Heart right ventricle (tissue), 16 donors: ENCODE measurements at places on chromosomes 11 and 22.
A peak's percentile ranks its signal among the peaks of the same experiment; 100 is the strongest.

DNA sequence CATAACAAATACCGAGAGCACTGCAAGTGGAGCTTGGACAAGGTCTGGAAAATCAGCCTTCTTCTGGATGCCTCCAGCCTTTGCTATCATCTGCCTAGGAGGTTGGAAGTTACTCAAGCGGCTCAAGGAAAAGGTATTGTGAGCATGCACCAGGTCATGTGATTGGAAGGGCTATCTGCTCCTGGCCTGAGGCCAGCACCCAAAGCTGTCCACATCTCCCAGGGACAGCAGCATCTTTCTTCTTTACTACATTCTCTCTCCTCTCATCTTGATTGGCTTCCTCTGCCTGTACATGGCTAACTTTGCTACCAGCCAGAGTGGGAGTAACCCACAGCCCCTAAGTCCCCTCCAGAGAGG, 44.2 kb upstream of the AMPD3 start:
- no peaks in the 10 kb centered on the region for H3K36me3 ChIP-seq
- DNase-seq: no peak
- peaks cover 43% of the 10 kb centered on the region for H3K4me1 ChIP-seq
- H3K27ac ChIP-seq: no peak overlapping the region
- no peaks in the 10 kb centered on the region for H3K27me3 ChIP-seq

DNA sequence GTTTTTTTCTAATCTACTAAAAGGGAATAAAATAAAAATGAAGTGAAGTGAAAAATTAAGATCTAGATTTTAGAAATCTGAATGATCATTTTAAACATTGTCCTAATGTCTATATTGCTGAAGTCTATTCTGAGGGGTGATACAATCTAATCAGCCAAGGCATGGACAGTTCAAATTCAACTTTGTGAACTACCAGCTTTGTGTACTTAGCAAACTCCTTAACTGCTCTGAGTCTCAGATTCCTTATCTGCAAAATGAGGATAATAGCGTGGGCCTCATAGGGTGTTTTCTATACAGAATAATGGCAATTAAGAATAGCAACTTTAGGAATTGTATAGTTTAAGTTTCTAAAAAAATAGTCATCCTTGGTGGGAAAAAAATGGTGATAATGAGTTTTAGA, 31.4 kb downstream of the FAR1 start:
- no peak overlapping the region for H3K27ac ChIP-seq
- no peak for DNase-seq
- H3K4me3 ChIP-seq: no peak overlapping the region
- no peaks in the 10 kb centered on the region for H3K27me3 ChIP-seq

- H3K27ac ChIP-seq: no peak overlapping the region
- H3K36me3 ChIP-seq: no peaks in the 10 kb centered on the region
- no peaks in the 10 kb centered on the region for H3K27me3 ChIP-seq
- H3K4me3 ChIP-seq: no peak overlapping the region
- no peaks in the 10 kb centered on the region for H3K4me1 ChIP-seq
- no peak for DNase-seq
These were observed 52.6 kb downstream of the IGSF9B start for GRCh38 chr11:133903875-133904817.

DNA sequence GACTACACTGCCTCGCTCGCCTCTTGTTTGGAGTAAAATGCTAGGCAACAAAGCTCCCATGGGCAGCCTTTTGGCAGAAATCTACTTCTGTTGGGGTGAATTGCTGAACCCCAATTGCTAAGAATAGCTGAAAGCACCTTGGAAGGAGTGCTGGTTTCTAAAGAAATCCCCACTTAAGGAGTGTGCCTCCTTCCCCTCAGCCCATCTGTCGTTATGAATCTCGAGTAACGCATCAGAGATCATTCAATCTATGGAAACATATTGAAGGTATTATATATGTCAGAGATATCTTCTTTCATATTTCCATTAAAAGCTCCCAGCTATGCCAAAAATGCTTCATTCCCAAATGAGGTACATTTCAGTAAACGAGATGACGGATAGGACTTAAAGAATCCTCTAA, 229.6 kb upstream of the BLID start:
- no peaks in the 10 kb centered on the region for H3K27me3 ChIP-seq
- no peaks in the 10 kb centered on the region for H3K36me3 ChIP-seq
- H3K4me1 ChIP-seq: peaks cover 9% of the 10 kb centered on the region

- no peak overlapping the region for H3K27ac ChIP-seq
- H3K4me3 ChIP-seq: no peak overlapping the region
- DNase-seq: no peak
- no peaks in the 10 kb centered on the region for H3K27me3 ChIP-seq
- H3K4me1 ChIP-seq: peaks cover 35% of the 10 kb centered on the region
- H3K36me3 ChIP-seq: no peaks in the 10 kb centered on the region
These were observed 148.5 kb downstream of the NAV2 start for GRCh38 chr11:19861171-19861570.

GRCh38 chr11:104451197-104451893, 287.4 kb upstream of the PDGFD start:
- H3K36me3 ChIP-seq: no peaks in the 10 kb centered on the region
- no peak overlapping the region for H3K4me3 ChIP-seq
- DNase-seq: peak; percentile 57

DNA sequence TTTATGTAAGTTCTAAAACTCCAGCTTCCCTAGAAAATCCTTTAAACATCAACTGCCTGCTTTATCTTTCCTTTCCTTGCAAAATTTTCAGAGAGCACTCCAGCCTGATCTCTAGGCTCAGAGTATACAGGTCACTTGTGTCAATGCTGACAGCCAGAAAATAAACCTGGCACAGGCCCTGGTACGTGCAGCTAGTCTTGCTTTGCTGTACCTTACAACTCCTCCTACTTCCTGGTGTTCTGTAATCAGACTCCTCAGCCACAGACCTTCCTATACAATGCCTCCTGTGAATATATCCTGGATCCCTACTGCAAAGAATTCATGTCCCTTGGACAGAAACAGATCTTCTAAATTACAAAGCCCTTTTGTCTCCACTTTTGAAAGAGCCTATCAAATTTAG, 24.2 kb upstream of the TMEM123 start:
- peaks cover 3% of the 10 kb centered on the region for H3K4me1 ChIP-seq
- DNase-seq: no peak
- no peak overlapping the region for H3K4me3 ChIP-seq
- no peaks in the 10 kb centered on the region for H3K36me3 ChIP-seq

- H3K36me3 ChIP-seq: no peaks in the 10 kb centered on the region
- no peaks in the 10 kb centered on the region for H3K4me1 ChIP-seq
- no peaks in the 10 kb centered on the region for H3K27me3 ChIP-seq
- no peak overlapping the region for H3K4me3 ChIP-seq
- no peak overlapping the region for H3K27ac ChIP-seq
These were observed 116.2 kb downstream of the KIAA1671 start for GRCh38 chr22:25068707-25069106.
